ENCODE measurements at places on chromosomes 2 and 18.

GRCh38 chr2:62382757-62383156 is 123.2 kb downstream of the TMEM17 start:
- DNase-seq: no peak

GRCh38 chr2:121648206-121649148 is 785 bp downstream of the CLASP1 start:
- DNase-seq: no peak

GRCh38 chr2:170895023-170895757 is 33.9 kb upstream of the GORASP2 start:
- no peak for DNase-seq

GRCh38 chr2:66888246-66888645 is 453.3 kb downstream of the MEIS1 start:
- no peak for DNase-seq

DNA sequence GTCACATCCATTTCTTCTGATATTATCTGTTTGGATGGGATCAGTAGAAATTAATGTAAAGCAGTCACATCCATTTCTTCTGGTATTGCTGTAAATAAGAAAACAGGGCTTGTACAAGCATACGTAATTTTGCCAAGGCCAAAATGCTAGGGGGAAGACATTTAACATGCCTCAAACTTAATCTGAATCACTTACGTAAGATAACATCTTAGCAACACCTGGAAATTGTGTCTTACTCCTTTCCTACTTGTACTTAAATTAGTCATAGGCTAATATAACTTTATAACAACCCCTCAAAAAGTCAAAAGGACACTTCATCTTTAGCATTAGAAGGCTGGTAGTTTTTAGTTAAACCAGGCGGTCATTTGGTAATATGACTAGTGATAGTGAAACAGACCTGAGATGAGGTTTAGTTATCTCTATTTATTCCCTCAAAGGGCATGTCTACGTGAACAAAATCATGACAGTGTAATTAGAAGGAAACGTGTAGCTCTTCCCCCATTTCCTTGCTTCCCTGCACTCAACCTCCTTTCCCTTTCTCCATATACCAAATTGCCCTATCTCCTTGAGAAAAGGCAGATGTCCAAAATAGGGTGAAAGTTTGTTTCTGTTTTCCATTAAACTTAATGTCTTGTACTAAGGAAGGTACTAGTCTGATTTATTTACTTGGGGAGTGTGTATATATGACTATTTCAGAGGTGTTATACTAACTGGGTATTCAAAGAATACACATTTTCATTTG is 99.3 kb upstream of the FZD5 start:
- no peak for DNase-seq

DNA sequence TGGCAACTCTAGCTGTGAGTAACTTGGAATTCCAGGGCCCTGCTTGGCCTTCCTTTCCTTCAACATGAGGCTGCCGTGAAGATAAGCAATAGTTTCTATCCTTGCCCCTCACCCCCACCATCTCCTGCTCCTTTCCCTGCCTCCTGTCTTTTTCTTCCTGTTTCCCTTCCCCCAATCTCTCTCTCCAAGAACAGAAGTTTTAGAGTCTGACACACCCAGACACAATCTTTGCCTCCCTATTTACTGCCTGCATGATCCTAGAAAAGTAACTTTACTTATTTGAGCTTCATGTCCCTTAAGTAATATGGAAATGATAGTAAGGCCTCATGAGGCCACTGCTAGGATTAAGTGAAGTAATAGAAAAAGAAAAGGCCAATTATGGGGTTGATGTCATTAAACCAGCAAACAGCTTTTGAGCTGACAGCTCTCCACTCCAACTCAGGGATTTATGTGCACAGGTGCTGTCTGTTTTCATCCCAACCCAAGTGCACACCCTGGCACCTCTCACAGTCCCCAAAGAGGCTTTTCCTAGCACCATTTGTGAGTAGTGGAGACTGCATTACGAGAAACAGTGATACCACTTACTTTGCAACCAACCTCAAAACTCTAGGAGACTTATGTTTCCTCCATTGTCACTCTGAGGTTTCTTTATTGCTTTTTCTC is 123.7 kb upstream of the SIX3 start:
- peak; percentile 78 for DNase-seq

DNA sequence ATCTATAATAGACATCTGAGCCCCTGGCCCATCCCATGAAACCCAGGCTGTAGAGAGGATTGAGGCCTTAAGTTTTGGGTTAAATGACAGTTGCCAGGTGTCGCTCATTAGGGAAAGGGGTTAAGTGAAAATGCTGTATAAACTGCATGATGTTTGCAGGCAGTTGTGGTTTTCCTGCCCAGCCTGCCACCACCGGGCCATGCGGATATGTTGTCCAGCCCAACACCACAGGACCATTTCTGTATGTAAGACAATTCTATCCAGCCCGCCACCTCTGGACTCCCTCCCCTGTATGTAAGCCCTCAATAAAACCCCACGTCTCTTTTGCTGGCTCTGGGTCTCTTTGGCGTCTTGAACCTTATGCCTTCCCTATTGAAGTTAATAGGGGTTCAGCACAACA is 110.7 kb downstream of the XRCC5 start:
- DNase-seq: no peak

DNA sequence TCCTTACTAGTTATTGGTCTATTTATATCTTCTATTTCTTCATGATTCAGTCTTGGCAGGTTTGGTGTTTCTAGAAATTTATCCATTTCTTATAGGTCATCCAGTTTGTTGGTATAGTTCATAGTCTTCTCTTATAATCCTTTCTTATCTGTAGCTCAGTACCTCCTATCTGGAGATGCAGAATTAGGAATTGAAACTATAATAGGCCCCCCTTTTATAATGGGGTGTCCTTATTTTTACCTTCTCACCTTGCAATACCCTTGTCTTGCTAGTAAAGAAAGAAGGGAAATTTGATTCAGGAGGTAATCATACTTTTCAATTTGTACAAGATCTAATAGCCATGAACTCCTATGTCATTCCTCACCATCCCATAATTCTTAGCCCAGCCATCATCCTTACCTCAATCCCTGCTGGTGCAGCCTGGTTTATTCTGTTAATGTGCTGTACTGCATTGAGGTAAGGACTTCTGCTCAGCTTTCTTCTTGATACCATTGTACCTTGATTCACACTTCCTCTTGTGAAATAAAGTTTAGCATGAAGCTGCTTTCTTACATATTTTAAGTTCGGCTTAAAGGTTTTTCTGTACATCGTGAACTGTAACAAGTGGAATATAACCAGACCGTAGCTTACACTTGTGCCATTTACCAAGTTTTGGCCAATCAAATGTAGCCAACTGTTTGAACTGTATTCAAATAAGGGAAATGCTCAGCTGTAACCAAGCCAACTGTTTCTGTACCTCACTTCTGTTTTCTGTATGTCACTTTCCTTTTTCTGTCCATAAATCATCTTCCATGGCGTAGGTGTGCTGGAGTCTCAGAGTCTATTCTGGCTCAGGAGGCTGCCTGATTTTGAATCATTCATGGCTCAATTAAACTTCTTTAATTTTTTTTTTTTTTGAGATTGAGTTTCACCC is 40.1 kb upstream of the PTH2R start:
- DNase-seq: no peak

DNA sequence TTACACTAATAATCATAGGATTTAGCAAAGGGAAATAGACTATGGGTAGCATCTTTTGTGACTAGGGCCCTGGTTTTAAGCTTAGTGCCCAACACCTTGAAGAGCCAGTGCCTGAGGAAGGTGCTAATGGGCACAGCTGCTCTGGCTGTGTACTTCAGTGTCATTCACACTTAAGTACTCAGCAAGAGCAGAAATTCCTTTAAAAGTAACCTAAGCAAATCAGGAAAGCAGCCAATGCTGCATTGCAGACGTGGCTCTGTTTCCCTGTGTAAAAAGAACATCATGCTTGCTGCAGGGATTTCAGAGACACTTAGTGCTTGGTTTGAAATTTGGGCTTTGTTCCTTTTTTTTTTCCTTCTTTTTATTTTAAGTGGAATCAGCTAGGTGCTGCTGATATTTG is 505.4 kb downstream of the SUCLG1 start:
- DNase-seq: no peak

DNA sequence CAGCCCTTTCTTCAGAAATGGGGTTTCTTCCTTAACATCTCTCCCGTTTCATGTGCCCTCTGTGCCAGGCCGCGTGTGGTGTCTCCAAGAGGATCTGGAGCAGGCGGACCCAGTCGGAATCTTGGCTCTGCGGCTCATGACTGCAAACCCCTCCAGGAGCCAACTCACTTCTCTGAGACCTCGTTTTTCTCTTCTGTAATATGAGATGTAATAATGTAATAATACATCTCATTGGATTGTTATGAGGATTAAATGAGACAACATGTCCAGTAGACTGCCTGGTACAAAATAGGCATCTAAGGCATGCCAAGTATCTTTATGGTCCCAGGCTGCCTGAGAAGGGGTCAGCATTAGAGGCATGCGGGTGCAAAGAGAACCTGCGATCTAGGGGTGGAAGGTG is 221.3 kb upstream of the REV1 start:
- DNase-seq: no peak

DNA sequence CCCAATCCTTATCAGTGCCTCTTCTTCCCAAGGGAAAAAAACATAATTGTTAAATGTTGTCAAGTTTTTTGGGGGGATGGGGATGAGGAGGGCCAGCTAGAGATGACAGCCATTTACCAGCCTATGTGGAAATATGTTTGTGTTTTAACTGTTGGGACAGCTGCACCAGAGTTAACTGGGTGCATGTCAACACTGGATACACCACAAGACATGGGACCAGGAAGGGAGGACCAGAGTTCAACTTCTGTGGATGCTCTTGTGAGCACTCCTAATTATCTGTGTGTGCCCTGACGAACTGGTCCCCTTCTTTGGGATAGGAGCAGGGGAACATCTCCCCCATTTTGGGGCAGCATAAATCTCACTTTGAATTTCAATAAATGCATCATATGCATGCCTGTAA is 66.1 kb upstream of the FZD5 start:
- no peak for DNase-seq

- no peak for DNase-seq
Measured at GRCh38 chr18:48099481-48100164, 169.2 kb upstream of the SMAD2 start.

GRCh38 chr2:198762441-198762840 is 695.3 kb downstream of the SATB2 start:
- DNase-seq: no peak

DNA sequence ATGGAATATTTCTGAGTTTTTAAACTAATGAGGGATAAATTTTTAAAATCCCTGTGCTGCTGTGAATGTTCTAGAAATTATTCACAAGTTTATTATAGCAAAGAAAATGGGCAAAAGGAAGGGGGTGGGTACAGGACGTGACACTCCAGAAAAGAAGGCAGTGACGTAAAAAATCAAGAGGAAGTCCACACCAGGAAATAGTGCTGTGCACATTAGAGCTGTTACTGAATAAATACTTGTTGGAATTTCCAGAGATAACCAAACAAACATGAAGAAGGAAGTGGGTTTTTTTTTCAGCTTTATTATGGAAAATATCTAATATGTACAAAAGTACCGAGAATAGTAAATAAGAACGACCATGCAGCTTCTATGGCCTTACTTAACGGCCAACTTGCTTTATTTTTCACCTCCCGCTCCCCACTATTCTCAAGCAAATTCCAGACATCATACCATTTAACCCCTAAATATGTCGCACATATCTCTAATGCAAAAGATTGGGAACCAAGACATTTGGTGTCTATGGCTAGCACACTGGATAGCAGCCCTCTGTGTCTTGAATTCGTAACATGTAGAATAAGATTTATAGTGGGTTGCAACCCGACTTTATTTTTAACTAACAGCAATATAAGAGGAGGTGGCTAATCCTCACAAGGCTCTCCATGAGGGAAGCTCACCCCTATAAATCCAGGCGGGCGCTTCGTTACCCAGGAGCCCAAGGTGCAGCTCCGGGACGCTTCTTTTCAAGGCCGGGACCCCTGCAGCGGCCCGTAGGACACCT is 580 bp upstream of the NDUFV2 start:
- DNase-seq: no peak

GRCh38 chr2:11040992-11041391 is 114.3 kb upstream of the SLC66A3 start:
- no peak for DNase-seq

DNA sequence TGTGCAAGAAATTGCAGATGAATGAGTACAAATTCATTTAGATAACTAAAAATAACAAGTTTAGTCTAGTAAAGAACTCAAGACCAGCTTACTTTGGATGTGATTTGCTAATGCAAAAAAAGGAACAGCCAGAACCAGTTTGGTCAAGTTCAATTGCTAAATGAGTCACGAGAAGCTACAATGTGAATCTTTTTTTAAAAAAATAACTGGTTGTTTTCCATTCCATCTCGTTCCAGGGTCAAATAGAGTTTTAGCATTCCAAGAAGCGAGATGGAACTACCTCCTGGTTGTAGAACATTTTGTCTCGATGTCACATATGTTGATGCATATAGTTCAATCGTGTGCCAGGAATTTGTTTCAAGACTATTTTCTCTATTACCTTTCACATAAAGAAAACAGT is 65.0 kb upstream of the IKZF2 start:
- DNase-seq: no peak

DNA sequence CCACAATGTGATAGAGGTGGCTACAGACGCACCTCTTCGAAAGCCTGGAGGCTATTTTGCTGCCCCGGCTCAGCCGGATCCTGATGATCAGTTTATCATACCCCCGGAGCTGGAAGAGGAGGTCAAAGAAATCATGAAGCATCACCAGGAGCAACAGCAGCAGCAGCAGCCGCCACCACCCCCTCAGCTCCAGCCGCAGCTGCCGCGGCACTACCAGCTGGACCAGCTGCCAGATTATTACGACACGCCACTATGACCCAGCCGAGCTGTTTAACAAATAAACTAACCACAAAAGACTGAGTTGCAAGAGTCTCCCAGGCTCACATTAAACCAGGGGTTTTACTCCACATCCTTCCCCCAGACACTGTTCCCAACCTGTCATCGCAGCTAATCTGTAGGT is 263.8 kb downstream of the PHLPP1 start:
- peak; percentile 4 for DNase-seq

DNA sequence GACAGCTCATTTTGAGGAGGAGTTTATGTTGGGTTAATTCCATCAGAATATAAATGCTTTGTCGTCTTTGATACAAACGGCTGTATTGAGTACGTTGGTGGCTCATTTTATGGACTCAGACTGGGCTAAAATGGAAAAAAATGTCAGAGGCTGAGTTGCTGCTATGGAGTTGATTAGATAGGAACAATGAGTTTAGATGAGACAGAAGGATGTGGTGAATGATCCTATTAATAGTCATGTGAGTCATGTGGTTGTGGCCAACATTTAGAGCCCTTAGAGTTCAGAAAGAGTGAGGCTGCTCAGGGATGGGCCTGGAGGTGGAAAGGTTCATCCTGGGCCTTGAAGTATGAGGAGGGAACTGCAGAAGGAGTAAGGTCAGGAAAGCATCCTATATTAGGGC is 434.2 kb downstream of the MEIS1 start:
- no peak for DNase-seq

Measured in NCI-H187 (cell line).